ENCODE measurements at places on chromosomes 2 and 18.

- DNase-seq: no peak
Measured at GRCh38 chr2:169131587-169132512, 62.5 kb downstream of the DHRS9 start.

- DNase-seq: no peak
Measured at GRCh38 chr18:76985156-76985950, 147.2 kb downstream of the MBP start.

- DNase-seq: no peak
Measured at GRCh38 chr2:14261771-14262170, 370.7 kb upstream of the LRATD1 start.

DNA sequence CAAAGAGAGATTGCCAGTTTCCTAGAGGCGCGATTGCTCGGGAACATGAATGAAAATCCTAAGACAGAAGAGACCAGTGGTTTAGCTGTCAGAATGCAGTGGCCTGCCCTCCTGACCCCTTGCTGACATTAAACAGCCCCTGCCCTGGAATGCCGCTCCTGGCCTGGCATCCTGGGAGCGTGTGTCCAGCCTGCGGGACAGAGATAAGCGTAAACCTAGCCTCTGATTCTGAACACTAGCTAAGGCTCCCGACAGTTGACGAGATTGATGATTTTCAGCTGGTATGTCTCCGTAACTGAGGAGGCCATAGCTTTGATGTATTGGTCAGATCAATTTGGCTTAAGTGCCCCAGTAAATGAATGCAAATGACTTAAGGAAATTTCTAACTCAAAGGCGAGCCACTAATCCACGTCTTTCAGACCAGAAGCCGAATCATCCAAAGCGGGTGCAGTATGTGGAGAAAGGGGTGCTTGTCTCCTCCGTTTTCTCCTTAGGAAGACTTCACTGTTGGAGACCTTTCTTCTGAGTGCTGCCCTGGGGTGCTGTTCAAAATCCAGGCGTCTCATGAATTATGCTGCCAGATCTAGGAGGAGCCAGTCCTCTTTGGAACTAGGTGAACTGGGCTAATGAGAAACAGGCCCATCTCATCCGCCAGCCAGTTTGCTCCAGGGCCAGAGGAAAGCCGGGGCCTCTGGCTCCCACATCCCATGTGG lies 142.5 kb upstream of the L3MBTL4 start:
- no peak for DNase-seq

GRCh38 chr2:36203366-36203765 lies 152.2 kb upstream of the CRIM1 start:
- no peak for DNase-seq

DNA sequence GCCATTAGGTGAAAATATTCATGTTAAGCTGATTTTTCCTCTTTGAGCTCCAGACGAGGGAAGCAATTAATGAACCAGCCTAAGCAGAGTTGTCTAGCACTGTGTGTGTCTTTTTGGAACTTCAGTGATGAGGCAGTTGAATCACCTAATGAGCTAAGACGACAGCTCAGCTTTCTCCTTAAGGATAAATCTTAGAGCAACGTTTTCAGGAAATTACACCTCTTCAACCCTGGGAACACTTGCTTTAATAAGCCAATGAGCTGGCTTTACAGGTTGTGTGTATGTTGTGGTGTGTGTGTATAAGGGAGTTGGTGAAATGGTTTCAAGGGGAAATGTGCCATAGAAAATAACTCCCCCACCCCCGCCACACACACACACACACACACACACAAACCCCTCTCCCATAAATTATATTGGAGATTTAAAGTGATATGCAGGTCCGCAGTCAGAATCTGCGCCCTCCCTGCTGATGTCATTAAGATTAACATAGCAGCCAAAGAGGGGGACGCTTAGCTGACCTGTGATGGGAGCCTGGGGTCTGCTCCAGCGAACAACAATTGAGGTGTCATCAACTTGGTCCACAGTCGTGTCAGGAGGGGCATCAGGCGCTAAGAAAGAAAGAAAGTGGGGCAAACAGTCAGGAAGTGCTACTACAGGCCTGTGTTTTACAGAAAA lies 28.1 kb downstream of the FN1 start:
- DNase-seq: no peak

DNA sequence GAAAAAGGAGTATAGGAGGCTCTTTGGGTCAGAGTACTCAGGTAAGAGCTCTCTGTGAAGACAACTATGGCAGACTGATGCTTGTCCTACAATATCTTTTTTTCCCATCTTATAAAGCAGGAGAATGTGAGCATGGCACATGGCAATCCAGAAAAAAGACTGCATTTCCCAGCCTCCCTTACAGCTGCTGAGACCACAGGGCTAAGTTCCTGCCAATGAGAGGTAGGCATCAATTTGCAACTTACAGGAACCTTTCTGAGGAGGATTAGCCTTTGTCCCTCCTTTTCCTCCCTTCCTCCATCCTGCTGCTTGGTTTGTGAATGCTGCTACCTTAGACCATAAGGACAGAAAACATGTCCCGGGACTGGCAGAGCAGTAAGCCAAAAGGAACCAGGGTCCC lies 37.8 kb upstream of the ST8SIA5 start:
- DNase-seq: no peak

- DNase-seq: no peak
Measured at GRCh38 chr2:149000158-149000938, 38.2 kb upstream of the LYPD6B start.

- DNase-seq: no peak
Measured at GRCh38 chr2:186181625-186182024, 304.4 kb upstream of the ZC3H15 start.

GRCh38 chr2:85694052-85695025 lies at the start of gene GNLY:
GNLY (plus strand) TSS chr2:85694358; CDS start chr2:85694419, 61 bp downstream.
- no peak for DNase-seq

DNA sequence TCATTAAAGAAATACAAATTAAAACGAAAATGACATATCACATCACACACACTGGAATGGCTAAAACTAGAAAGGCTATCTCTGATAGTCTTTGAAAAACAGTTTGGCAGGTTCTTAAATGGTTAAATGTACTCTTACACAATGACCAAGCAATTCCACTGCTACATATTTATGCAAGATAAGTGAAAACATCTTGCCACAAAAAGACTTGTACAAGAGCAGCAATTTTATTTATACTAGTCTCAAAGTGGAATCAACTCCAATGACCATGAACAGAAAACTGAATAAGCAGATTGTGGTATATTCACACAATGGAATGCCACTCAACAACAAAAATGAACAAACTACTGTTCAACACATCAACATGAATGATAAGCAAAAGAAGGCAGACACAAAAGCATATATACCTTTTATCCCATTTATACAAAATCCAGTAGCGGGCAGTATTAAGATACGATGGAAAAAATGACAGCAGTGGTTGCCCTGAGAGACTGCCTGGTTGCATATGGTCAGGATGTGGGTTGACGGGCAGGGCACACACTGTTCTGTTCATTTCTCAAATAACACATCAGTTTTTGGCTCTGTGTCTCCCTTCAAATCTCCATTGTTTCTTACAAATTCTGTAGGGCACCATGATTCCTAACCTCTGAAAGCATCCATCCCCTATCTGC lies 25.4 kb downstream of the SP100 start:
- peak; percentile 23 for DNase-seq

DNA sequence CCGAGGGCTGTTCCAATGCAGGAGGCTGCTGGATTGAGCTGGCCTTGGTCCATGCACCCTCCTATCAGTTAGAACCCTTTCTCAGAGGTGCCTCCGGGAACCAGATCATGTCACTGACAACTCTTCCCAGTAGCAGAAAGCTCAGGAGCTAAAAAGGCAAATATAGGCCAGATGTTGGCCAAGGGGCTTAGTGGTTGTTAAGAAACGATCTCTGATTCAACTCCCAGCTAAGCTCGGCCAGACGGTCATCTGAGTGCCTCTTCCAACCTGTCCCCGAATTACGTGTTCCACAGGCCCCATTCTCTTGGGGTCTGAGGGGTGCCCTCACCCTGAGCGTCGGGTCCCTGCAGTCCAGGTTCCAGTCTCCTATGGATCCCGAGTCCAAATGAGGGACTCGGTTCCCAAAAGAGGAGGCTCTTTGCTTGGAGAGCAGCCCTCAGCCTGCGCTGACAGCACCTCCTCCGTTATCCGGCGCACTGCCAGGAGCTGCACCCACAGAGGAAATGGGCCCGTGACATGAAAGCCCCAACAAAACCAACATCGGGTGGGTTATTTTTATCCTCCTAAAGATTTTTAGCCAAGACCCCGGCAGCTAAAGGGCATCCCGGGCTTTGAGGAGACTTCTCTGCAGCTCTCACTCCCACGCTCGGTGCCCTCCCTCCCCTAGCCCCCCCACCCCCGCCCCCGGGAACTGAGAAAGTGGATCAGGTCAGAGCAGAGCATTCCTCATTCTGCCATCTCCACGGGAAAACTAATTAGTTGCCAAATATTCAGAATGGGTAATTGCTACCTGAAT lies 106.6 kb upstream of the ID2 start:
- DNase-seq: no peak

GRCh38 chr2:95069465-95069864 lies 44.0 kb downstream of the MAL start:
- no peak for DNase-seq

DNA sequence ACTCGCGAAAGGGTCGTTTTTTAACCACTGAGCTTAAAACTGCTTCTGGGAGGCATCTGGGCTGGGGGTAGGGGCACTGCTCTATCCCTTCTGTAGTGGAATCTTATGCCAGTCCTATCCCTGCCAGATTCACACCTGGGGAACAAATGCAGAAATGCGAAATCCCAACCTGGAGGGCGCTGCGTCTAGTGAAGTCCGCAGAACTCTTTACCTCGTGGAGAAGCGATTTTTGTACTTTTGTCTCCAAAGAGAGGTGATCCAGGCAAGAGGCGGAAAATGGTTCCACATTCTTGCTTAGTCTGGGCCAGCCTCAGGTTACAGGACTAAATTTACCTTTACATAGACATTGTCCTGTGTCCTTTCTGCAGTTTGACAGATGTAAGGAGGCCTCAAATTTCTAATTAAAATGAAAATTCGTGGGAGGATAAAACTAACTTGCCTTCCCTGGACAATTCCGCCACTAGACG lies 10.4 kb downstream of the TBR1 start:
- DNase-seq: no peak

GRCh38 chr2:241818943-241819270 lies 9.9 kb downstream of the NEU4 start:
- DNase-seq: no peak

DNA sequence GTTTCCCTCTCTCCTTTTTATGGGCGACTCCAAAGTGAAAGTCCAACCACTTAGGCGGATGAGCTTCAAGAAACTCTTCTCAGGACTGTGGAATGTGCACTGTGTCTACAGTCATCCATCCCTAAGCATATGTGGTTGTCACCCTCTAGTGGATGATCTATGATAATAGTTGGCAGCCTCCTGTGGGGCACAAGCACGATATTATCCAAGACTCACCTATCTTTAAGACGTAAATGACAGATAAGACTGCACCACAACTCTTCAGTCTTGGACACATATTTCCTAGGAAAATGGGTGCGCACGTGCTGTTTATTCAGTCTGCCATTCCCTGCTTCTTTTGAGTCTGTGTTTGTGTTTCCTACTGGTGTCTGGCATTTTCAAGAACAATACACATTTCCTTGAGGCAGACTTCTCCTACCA lies 145.5 kb upstream of the CTAGE1 start:
- no peak for DNase-seq

DNA sequence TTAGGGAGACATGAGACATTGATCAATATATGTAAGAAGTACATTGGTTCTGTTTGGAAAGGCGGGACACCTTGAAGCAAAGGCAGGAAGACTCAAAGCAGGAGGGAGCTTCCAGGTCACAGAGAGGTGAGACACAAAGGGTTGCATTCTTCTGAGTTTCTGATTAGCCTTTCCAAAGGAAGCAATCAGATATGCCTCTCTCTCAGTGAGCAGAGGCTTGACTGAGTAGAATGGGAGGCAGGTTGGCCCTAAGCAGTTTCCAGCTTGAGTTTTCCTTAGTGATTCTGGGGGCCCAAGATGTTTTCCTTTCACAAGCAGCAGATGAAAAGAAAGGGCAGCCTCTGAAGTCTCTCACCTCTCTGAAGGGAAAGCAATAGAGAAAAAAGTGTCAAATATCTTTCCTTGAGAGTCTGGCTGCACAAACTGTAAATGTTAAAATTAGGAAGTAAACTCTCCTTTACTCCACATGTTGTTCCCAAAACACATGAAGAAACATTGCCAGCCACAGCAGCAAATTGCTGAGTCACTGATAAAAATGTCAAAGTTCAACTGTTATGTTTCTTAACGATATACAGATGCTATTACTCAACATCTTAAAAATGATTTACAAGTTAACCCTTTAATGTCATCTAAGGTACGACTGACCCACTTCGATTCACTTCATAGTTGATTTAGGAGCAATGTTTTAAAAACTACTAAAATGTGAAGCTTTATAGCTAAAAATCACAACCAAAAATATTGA lies 40.3 kb downstream of the CYB5A start:
- no peak for DNase-seq

- DNase-seq: no peak
Measured at GRCh38 chr2:150271952-150272802, 215.3 kb downstream of the RND3 start.

DNA sequence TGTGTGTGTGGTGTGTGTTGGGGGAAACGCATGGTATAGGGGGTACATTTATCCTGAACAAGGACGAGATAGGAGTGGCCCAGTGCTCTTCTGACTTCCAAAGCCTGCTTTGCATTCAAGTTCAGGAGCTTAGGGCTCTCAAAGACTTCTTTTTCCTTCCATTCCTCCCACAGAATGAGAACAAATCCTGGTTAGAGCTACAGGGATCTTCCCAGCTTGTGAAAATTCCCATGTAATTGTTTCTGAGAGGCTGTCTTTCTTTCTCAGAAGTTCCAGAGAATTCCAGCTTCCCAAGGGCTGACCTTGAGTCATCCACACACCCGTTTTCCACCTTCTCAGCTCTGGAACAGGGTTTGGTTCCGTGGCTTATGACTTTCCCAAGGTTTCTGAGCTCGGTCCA lies 38.9 kb downstream of the FASTKD2 start:
- no peak for DNase-seq

DNA sequence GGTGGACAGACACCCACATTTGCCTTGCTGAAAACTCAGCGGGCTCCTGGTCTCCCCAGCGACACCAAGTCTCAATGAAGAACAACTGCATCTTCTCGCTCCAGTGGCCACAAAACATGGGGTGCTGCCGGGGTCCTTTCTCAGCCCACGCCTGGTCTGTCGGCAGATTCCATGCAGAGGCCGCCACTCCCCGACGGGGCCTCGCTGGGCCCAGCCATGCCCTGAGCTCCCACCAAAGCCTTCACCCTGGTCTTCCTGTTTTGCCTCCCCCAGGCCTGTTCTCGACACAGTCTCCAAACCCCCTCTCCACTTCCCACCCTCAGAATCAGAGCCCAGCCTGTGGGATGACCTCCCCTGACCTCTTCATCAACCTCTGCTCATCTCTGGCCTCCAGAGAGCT lies 31.2 kb downstream of the DIPK1C start:
- DNase-seq: no peak
